ENCODE measurements at places on chromosomes 11 and 22.
A peak's percentile ranks its signal among the peaks of the same experiment; 100 is the strongest.

- DNase-seq, result no peak
Observed at GRCh38 chr11:65452806-65453490, 30.4 kb downstream of the NEAT1 start.

DNA sequence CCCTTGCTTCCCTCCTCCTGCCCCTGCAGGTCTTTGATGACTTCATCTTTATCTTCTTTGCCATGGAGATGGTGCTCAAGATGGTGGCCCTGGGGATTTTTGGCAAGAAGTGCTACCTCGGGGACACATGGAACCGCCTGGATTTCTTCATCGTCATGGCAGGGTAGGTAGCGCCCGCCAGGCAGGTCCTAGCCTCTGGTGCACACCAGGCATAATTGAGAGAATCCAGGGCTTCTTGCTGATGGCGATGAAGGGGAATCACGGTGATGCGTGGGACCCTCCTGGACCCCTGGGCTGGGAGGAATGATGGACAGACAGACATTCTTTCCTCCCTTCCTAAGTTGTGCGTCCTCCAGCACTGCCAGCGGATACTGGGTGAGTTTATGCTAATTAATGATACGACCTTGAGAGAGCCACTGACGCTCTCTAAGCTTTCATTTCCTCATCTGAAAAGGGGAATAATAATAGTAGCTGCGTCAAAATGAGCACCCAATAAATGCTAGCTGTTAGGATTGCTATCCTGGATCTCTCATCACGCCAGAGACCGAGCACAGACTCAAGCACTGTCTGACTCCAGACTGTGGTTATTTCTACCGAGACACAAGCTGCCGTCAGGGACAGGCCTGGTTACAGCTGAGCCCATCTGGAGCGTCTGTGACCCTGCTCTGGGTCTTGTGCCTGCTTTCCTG lies 30.1 kb downstream of the CACNA1I start:
- no peak for DNase-seq

GRCh38 chr11:76666408-76666807 lies 4.1 kb downstream of the LRRC32 start:
- DNase-seq, result no peak

DNA sequence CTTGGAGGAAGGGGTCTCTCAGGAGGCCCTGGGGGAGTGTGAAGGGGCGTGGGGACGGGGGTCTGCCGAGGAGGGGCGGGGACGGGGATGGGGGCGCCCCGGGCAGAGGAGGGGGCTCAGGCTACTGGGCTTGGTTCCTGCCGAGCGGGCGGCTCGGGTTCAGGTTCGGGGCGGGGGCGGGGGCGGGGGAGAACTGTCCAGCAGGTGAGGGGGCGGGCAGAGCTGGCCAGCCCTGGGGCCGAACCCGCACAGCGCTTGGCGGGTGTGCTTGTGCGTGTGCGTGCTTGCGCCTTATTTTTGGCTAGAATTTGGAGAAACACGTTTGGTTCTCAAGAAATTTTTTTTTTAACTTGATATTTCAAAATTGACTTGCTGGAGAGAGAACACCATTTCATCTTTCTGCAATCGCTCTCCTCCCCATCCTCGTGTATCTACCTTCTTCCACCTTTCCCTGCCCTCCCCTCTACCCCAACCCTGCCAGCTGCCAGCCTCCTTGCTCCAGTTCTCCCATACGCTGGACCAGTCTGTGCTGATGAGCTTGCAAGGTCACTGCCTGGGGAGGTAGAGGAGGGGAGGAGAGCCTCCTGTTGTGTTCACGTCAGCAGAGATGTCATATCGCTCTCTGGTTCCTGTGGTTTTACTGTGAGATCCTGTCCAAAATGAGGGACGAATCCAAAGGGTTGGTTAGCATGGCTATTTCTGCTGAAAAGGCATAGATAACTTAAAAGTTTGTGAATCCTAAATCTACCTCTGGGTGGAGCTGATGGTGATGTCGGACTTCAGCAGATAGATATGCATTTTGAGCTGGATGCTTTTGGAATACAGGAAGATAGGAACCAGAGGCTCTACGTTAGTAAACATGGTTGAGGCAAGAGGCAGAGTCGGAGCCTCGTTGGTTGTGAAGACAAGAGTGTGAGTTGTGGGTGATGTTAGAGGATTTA lies 668 bp downstream of the MADD start:
- DNase-seq, result no peak

- DNase-seq, result no peak
Observed at GRCh38 chr11:63826471-63827190, 12.3 kb upstream of the MARK2 start.

DNA sequence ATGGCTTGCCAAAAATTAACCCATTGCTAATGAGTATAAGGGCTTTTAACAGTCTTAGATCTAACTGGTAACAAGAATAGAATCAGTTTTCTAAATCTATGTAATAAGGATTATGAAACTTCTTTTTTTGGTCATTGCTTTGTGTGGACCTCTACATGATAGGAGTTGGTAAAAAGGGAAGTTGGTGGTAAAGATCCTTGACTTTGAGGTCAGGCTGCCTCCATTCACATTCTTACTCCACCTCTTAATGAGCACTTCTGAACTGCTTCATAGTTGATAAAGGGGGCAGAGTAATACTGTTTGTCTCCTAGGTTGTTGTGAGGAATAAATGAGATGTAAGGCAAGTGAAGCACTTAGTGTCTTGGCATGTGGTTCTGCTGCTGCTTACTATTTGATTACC lies 10.6 kb downstream of the EIF3M start:
- no peak for DNase-seq

- peak; percentile 48 for DNase-seq
Observed at GRCh38 chr11:69094111-69094914, 45.6 kb downstream of the TPCN2 start.

DNA sequence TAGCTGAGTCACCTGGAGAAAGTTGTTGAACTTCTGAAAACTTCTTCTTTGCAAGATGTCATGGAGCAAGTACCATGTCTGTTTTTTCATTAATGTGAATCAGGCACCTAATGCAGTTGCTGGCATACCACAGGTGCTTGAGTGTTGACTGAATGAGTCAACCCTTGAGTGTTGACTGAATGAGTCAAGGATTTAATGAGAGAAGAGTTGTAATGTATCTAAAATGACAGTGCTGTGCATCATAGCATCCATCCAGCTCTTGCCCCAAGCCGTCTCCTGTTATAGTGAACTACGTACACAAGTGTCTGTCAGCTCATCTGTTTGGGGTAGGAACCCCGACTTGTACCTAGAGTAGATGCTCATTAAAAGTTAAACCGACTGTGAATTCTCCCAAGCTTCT lies 93.1 kb downstream of the CWC15 start:
- no peak for DNase-seq
